ENCODE measurements at places on chromosomes 2 and 18. TPM values are rescaled to one million over a fixed set of nuclear protein-coding genes. Genes with fewer than 3 reads are reported as not detected.
A peak's percentile ranks its signal among the peaks of the same experiment; 100 is the strongest.

GRCh38 chr2:239577935-239578334, 177.1 kb upstream of the HDAC4 start:
- DNase-seq: no peak

GRCh38 chr2:98833172-98833916, 102.4 kb upstream of the MGAT4A start:
- DNase-seq: peak; percentile 71

DNA sequence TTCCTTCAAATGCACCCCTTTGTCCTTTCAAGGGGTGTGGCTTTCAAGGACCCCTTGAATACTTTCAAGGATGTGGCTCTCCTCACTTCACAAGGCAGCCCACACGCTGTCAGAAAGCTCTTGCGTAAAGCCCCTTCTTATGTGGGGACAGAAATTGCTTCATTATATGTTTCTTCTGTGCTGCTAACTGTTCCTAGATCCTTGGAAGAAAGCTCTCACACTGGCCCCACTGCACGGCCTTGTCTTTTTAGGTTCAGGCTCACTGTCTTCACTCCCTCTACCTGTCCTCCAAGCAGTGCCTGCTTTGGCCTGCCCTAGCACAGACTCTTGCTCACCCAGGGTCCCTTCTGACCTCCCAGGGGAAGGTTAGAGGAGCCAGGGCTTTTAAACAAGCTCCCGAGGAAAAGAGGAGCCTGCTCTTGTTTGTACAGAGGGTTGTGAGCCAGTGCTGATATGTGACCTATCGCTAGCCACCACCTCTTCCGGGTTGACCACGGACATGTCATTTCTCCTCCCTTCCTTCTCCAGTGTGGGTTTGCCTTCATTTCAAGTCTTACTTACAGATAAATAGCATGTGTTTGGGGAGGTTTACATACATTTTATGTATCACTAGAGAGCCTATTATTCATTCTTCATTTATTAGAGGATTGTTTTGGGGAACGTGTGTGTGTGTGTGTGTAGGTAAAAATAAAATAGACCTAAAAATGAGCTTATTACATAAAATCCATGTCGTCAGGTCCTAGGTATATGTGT, 94.7 kb downstream of the RTN4 start:
- DNase-seq: no peak

DNA sequence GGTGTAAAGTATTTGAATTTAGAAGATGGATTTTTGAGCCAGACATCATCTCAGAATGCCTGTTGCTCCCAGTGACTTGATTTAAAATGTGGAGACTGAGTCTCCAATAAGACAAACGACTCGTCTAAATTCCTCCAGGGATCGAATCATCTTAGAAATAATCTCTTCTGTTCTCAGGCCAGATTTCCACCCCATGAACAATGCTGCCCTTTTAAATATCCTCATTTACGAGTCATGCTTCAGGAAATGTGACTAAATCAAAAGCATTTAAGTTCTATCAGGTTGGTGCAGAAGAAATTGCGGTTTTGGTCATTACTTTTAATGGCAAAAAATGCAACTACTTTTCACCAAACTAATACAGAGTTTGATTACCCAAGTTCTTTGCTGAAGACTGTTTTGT, 684.6 kb upstream of the SOX11 start:
- no peak for DNase-seq

DNA sequence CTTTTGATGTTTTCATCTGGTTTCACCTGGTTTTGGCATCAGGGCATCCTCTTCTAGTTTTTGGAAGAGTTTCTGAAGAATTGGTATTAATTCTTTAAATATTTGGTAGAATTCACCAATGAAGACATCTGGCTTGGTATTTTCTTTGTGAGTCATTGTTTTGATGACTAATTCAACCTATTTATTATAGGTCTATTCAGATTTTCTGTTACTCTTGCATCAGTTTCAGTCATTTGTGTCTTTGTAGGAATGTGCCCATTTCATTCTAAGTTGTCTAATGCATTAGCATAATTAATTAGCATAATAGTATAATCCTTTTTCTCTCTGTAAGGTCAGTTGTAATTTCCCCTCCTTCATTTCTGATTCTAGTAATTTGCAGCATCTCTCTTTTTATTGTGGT, 8.0 kb downstream of the GNLY start:
- no peak for DNase-seq

GRCh38 chr2:46850742-46851141, 64.9 kb downstream of the MCFD2 start:
- DNase-seq: peak; percentile 62

GRCh38 chr2:27581417-27582128, 1.3 kb upstream of the ZNF512 start:
- DNase-seq: no peak

DNA sequence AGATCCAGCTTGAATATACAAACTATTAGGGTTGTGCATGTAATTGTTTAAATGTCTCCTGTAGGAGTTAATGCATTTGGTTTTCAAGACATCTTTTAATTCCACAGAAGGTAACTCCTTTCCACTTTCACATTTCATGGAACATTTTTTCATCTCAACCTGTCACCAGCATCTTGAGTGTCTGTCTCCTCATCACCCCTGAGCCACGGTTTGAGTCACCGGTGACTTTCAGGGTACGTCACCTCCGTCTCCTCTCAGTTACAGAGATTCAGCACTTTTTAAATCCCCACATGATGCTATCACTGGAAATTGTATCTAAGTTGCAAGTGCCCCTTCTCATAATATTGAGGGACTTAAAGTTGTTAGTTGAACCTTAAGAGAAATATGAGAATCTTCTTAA, 25.3 kb downstream of the GPR55 start:
- DNase-seq: no peak

- no peak for DNase-seq
These were observed 107.4 kb downstream of the PDCL3 start for GRCh38 chr2:100670232-100670631.

DNA sequence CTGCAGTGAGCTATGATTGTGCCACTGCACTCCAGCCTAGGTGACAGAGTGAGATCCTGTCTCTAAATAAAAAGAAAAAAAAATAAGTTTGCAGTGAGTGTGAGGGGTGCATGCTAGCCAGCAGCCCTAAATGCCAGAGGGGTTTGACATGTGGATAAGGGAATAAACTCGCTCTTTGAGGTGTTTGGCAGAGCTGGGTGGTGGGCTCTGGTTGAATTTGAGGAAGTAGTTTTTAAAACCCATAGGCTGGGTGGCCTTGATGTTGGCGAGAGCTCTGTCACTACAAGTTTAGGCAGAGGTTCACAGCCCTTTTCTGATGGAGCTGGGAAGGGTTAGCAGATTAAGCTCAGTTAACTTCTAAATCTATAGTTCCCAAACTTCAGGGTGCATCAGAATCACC, 3.1 kb downstream of the ANXA4 start:
- DNase-seq: no peak

GRCh38 chr2:57376985-57377384, 669.6 kb upstream of the VRK2 start:
- no peak for DNase-seq

DNA sequence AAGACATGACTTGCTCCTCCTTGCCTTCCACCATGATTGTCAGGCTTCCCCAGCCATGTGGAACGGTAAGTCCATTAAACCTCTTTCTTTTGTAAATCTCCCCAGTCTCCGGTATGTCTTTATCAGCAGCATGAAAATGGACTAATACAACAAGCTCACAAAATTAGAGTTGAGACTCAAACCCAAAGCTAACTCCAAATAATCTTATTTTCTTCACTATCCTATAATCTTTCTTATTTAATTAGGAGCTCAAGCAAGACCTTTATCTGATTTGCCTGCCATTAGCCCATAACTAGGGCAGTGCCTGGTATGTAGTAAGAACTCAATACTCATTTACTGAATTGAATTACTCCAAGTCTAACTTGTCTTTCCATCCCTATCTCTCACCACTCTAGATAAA, 289.2 kb downstream of the SUCLG1 start:
- no peak for DNase-seq

DNA sequence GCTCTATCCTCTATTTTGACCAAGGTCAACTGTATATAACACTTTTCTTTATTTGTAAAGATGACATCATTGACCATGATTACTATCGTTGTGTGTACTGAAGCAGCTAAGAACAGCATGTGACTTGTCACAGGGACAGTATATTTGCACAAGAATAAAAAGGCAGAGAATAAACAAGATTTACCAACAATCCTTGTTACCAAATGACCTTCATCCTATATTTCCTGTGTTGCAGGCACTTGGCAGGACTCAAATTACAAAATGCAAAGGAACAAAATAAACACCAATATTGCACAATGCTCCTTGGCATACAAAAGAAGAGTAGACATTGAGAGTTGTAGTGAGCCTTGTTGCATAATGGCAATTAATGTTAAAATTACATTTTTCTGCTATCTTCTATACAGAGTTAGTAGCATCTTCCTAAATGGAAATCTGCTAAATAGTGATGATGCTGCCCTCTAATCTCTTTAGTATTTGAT, 61.8 kb downstream of the RFTN2 start:
- no peak for DNase-seq

GRCh38 chr2:167133614-167134013, 245.3 kb downstream of the XIRP2 start:
- no peak for DNase-seq

- no peak for DNase-seq
These were observed 167.1 kb upstream of the STK17B start for GRCh38 chr2:196338440-196338839.

The ACOXL gene
- total RNA-seq: not detected

The SERPINB12 gene
- total RNA-seq: not detected

The CXCR1 gene
- total RNA-seq: 0.58 TPM

The PLGLB1 gene
- 0.84 TPM for total RNA-seq

The UGT1A7 gene
- total RNA-seq: not detected

The MAL gene
- 5.8 TPM for total RNA-seq

The CAVIN2 gene
- 106 TPM for total RNA-seq

The AQP12B gene
- total RNA-seq: not detected

The POTEC gene
- total RNA-seq: not detected

All from left cardiac atrium (tissue), 4 donors.